ENCODE measurements at places on chromosomes 2 and 18.

DNA sequence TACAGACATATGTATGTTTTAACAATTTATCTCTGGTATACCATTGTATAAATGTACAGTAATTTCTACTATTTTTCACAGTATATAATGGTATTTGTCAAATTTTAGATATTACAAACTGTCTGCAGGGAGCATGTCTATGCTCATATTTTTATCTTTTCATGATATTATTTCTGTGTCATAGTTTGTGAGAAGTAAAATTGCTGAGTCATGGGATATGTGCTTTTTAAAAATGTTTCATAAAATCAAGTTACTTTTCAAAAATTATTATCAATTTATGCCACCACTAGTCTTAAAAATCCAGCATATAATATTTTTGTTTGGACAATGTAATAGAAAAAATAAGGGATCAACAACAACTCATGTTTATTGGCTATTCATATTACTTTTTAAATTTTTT is 9.1 kb upstream of the ZNF804A start:
- no peak for DNase-seq

DNA sequence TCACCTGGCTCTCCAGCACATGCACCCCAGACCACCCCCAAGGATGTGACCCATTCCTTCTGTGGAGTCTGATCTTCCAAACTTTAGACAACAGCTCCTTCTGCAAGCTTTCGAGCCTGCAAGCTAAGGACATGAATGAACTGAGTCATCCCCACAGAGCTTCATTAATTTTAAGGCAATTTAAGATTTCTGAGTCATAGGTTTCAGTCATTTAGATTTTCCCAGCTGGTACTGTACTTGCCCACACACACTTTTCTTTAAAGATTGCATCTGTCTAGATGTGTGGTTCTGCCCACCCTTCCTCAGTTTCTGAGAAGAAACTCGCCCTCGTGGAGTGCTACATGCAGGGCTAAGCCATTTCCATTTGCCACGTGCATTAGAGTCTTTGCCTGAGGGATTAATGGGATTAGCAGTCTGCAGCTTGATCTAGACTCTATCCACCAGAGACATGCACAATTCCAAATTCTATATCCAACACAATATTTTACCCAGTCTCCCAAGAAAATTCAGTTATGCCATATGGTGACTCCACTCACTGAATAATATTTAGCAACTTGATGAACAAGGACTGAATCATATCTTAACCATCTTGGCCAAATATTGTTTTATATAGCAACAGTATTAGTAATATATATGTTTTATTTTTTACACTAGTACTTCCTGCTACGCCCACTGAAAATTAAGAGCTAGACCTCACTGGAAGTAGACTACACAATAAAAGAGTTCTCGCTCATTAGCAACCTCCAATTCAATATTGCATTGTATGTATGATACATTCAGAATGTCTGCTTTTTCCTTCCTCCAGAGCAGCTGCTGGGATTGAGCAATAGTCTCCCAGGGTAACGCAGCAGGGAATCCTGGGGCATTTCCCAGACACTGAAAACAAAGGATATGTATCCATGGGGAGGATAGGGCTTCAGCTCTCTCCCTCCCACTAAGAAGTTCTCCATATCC is 14.3 kb upstream of the TRIB2 start:
- no peak for DNase-seq

GRCh38 chr2:223820549-223820948 is 16.8 kb downstream of the AP1S3 start:
- no peak for DNase-seq

GRCh38 chr2:42105330-42106256 is 57.8 kb downstream of the PKDCC start:
- peak; percentile 82 for DNase-seq

GRCh38 chr2:108370080-108370479 is 7.7 kb upstream of the SULT1C4 start:
- no peak for DNase-seq

DNA sequence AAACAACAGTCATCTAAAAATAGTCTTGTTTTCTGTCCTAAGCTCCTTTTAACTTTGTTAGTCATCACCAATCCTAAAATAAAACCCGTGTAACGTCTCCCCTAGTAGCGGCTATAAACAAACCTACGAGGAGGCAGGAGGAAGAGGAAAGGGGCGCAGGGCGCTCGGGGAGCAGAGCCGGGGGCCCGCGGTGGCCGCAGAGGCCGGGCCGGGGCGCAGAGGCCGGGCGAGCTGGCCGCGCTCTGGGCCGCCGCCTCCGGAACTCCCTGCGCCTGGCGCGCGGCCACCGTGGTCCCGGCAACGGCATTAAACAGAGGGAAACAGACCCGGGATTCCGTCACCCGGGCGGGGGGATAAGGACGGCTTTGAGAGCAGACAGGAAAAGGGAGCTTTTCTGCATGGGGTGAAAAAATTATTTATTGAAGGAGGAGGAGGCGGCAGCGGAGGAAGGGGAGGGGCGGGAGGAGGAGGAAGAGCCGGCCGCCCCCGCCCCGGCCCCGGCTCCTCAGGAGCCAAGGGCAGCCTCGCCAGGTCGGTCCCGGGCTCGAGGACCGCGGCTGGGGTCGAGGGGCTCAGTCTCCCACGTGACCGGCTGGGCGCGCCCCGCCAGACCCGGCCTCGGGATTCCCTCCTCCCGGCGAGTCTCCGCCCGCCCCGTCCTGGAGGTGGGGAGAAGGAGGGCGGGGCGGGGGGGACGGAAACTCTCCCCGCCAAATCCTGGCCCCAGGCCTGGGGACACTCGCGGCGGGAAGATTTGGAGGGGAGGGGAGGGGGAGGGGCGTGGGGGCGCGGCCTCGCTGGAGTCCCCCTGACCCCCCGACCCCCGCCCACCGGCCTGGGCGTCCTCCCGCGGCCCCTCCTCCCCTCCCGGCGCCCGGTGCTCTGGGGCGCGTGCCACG is 1.8 kb upstream of the NFATC1 start:
- peak; percentile 97 for DNase-seq

GRCh38 chr2:59233448-59233847 is 992.3 kb upstream of the FANCL start:
- DNase-seq = no peak

GRCh38 chr2:85089585-85089984 is 43.6 kb upstream of the TCF7L1 start:
- no peak for DNase-seq

DNA sequence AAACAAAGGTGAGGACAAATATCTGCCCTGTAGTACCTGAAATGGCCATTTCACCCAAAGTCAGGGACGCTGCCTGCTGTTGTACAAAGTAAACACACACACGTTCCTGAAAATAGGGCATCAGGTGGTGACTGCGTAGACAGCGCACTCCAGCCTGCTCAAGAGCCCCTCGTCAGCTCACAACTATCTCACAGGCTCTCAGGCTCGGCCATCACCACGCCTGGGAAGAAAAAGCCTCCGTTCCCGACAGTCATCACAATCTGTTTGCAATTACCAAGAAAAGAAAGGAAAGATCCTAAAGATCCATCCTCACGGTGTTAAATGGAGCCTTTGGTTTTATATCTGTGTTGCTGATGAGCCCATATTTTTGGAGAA is 230.2 kb downstream of the ZNF516 start:
- DNase-seq = no peak

DNA sequence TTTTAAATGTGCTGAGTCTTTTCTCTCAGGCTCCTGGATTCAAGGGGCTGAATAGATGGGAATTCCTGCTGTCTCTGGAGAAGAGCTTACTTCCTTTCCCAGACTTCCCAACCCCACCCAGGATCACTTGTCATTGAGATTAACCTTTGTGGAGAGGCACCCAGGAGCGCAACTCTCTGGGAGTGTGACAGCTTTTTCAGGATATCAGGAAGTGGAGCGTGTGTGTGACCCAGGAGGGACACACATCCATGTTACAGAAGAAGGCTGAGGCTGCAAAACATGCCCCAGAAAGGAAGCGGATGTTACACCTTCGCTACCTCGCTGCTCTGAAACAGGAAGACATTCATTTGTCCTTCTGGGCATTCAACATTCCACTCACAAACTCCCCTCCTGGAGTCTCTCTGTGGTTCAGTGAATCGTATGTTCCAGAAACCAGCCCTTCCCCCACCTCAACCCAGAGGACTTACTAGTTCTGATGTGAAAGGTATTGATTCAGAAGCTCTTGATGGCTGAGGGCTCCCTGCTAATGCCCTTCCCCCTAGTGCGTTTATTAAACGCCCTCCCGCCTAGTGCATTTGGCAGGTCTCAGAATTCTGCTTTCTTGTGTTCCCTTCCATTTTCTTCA is 523.9 kb downstream of the TNS1 start:
- no peak for DNase-seq

- peak; percentile 32 for DNase-seq
These were observed 10.1 kb upstream of the SLC11A1 start for GRCh38 chr2:218371983-218372350.

DNA sequence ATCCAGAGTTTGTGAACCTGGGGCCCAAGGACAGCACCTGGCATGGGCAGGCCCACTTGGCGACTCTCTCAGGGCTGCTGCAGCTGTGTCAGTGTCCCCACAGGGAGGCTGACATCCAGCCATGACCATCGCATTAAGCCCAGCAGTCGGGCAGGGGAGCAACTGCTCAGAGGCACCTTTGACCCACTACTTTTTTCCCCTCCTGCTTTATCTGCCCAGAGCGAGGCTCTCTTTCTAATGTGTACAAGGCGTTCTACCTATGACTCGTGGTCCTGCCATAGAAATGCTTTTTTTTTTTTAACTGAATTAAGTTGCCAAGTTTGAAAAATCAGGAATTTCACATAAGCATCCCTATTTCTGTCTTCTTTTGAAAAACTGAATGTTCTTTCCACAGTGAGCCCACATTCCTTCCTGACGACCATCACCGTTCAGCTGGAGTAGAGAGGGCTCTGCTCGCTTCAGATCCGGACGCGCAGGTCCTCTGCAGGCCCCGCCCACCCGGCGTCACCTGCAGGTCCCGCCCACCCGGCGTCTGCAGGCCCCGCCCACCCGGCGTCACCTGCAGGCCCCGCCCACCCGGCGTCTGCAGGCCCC is 403 bp upstream of the CLUL1 start:
- DNase-seq = no peak

DNA sequence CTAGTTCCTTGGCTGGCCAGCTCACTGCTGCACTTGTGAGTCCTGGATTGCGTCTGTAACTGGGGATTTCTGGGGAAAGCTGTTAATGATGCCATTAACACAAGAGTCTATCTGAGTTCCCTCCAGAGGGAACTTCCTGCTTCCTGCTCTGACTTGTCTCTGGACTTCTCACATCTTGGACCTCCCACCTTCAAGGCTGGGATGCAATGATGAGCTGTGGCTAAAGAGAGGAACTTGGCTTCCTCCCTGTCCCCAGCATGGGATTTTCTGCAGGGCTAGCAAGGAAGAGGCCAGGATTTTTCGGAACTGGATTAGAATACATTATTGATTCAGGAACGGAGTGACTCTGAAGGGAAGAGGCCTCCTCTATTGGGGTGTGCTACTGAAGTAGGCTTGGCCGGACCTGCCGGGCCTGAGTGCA is 155.5 kb downstream of the CLIP4 start:
- DNase-seq = no peak

GRCh38 chr2:237978058-237978712 is 11.4 kb downstream of the UBE2F start:
- DNase-seq = peak; percentile 59

GRCh38 chr2:16943279-16943958 is 277.8 kb upstream of the CYRIA start:
- DNase-seq = no peak

- no peak for DNase-seq
These were observed 341.6 kb upstream of the LRP1B start for GRCh38 chr2:142472382-142472781.

DNA sequence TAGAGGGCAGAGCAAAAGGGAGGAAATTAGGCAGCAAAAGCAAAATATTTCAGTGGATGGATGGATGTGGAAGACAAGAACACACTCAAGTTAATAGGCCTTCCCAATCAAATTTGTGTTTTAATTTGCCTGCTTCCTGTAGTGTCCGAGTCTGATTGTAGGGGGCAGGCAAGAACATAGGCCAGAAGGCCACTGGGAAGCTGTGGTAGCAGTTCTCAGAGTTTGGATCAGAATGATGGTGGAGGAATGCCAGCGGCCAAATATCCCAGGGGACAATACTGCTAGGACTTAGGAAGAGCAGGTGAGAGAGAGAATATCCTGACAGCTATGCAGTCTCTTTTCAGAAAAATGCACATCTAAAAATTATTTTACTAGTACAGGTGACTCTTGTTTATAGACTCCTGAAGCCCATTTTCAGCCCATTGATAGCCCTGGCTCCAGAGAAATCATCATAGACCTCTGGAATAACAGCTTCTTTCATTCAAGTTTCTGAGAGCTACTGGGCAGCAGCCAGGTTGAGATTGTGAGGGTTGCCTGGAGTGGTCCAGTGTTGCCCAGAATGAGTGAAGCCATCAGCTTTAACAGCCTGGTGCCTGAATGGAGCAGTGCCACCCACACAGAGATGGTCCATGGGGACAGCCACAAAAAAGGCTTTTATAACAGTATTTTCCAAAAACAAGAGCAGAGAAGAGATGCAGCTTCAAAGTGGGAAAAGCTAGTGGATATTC is 19.1 kb upstream of the SERPINE2 start:
- no peak for DNase-seq

DNA sequence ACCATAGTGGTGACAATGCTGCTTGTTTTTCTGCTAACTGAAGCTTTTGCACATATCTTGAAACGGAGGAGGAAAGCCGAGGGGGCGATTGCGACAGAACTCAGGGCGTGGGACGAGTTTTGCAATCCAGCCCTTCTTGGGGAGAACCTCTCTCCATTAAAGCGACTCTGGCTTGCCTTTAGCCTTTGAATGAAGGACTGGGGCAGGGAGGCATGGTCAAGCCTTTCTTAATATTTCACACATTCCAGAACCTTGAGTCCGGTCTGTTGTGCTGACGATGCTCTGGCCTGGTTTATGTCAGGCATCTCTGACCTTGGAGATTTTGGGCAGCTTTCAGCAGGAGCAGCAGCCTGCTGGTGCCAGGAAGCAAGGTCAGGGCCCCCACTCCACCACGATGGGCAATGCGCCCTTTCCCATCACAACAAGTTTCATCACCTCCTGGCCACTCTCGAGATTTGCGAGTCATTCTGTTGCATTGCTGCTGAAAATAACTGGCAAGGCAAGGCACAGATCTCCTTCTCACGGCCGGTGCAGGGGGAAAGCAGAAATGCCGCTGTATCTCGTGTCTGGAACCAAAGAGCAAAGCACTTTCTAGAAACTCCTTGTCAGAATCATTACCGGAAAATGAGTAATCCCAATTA is 10.8 kb downstream of the EMILIN2 start:
- DNase-seq = peak; percentile 88

DNA sequence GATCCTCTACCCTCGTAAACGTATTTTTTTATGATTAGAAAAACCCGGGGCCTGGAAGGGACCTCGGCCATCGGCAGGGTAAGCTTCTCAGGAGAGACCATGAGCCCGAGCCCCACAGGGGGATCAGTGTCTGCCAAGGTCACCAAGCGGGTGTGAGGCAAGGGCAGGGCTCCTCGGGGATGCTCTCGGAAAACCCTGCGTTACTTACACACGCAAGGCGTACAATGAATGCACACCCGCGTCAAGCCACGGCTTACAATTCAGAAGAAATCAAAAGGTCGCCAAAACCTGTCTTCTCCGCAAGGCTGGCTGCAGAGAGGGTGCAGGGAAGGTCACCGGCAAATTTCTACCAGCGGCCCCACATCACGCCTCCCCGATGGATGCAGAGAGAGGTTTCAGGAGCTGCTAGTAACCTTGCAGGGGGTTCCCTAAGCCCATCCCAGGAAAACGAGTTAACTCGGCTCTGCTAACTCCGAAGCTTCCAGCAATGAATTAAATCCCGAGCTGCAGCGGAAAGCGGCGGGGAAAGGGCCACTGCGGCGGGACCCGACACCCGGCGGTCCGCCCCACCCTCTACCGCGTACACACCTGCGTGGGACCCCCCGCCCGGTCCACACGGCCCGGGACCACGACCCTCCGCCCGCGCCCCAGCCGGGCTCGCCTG is 638 bp downstream of the ST3GAL5 start:
- DNase-seq = no peak

GRCh38 chr2:221323513-221323912 is 248.6 kb downstream of the EPHA4 start:
- no peak for DNase-seq
